Umbilical cord (tissue), 2 donors: ENCODE measurements at places on chromosomes 16 and 17. TPM values are rescaled to one million over a fixed set of nuclear protein-coding genes. Genes with fewer than 3 reads are reported as not detected.

DNA sequence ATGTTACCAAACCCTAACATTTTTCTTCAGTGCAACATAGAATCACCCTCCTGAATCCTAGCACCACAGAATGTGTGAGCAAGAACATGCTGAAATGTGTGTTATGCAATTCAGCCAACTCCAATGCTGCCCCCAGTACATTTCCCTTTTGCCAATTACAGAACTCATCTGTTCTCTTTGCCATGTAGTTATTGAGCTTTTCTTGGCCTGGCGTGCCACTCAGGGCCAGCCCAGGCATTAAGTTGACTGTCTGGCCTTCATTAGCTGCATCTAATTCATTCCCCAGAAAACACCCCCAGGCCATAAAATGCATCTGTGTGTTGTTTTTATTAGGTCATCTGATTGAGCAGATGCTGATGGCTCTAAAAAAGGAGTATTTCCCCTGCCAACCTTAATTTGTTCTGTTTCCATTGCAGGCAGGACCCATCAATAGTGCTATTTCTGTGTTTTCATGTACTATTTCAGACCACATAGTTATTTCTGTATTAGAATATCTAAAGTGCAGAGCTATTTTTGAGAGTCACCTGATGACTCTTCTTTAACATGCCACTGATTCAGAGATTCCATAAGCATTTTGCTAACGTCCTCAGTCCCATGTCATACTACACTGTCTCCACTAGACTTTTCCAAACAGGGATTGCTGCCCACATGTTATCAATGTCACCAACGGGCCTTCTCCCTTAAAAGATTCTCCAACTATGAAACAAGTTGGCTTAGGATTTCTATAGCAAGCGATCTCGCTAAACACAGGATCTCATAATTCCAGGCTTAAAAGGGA, 969.7 kb downstream of the CDH11 start:
- DNase-seq, result no peak

DNA sequence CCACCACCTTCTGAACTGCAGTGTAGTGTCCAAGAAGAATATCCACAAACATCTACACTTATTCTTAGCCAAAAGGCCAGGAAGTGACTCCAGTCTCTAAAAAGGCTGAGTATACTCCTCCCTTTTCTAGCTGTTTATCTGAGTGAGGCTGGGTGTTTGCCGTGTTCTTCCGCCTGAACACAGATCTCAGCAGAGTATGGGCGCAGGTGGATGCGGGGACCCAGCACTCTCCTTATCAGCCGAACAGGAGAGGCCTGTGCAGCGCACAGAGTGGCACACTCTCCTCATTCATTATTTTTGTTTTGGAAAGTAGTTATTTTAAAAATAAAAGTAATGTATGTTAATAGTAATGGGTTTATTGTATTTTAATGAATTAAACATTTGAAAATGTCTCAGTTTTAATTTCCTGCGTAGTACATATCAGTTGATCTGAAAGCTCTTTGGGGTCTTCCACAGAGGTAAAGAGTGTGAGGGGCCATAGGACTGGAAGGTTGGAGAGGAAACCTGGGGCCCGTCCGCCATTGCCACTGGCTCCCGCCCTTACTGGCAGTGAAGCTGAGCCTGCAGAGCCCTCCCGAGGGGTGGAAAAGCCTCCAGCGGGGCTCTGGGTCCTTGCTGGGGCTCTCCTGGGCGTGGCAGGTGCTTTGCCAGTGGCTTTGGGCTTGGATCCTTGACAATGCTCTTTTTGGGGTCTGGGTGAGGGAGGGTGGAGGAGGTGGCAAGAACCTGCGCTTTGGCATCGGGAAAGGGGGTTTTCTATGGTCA, 53.8 kb downstream of the PDPK1 start:
- no peak for DNase-seq

DNA sequence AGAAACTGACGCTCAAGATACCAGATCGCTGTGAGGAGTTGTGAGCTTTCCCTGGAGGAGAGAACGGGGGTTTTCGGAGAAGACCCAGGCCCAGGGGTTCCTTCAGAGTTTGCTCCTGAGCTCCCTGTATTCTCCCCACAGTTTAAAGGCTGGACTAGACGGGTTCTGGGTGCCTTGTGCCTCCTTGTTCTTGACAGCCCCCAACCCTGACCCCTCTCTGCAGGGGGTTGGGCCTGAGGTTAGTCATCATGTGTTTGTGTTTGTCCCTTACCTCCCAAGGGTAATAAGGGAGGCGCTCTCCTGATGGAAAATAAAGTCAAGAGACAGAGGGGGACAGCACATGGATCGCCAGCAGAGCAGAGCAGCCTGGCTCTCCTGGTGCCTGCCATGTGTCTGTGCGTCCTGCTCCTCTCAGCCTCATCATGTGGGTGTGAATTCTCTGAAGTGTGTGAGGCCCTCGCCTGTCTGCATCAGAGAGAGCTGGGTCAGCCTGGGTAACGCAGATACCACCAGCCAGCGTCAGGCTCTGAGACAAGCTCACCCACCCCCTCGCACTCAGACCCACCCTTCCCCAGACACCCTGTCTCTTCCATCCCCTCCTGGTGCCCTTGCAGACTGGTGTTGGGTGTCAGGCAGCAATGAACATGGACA, 8.7 kb downstream of the HEXIM2 start:
- DNase-seq, result no peak

- DNase-seq, result peak; percentile 32
Observed at GRCh38 chr17:58388302-58389190, 28.8 kb downstream of the RNF43 start.

Gene TOX3
- total RNA-seq, result 3.9 TPM

Gene SALL1
- 1.2 TPM for total RNA-seq
